Neural crest cell (in vitro differentiated cells): ENCODE measurements at places on chromosomes 5 and 9. TPM values are rescaled to one million over a fixed set of nuclear protein-coding genes. Genes with fewer than 3 reads are reported as not detected.

DNA sequence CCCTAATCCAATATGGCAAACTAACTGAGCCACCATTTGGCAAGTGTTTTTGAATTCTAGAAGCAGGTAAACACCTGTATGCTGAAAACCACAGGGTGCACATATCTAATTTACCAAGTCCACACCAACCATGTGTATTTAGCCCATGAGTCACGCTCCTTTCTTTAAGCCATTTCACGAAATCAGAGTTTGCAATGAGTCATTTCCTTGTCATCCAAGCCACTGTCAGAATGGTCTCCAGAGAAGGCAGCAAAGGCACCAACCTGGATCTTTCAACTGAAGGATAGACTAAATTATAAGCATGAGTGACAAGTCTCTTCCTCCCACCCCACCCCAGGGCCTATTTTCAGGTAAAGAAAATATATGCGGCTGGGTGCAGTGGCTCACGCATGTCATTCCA is 110.0 kb downstream of the PAX5 start:
- no peak for DNase-seq

HMMR gene
- 38.5 and 44.4 TPM in 2 replicates for total RNA-seq

DNAI1 gene
- total RNA-seq, result 1.5 and 1.9 TPM in 2 replicates

DNA sequence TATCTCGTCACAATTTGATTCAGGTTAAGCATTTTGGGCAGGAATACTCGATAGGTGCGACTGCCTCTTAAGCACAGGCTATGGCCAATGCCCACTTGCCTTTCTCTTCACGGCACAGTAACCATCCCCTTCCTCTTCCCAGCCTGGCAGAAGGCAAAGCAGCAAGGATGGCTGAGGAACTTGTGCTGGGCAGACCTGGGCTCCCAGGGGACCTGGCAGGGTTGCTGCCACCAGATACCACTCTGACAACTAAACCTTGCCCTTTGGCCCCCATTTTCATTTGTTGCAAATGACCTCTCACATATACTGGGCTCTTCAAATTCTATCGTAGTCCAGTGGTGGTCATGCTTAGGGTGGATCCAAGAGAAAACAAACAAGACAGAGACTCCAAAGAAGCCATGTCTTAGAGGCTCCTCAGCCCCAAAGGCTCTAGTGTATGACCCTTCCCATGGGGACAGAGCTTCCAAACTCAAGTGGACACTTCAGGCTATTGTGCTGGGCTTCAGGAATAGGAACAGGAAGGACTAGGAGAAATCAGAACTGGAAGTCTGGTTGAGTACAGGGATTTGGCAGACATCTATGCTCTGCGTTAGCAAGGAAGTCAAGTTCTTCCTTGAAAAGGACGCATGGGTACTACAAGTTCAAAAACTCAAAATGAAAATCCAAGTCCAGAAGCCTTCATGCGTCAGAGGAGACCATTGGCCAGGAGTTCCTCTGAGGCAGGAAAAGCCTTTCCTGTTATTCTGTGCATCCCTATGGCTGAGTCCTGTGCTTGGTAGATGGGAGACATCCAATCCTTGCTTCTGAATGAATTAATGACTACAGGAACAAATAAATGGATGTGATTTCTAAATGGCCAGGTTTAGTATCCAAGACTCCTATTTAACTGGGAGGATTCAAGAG is 64.6 kb upstream of the PLPP1 start:
- DNase-seq, result no peak

- no peak for DNase-seq
These were observed 40.2 kb upstream of the PALM2AKAP2 start for GRCh38 chr9:109739760-109740159.

FCN2 gene
- not detected in 2 replicates for total RNA-seq

- DNase-seq, result peak; percentile 63
These were observed 9.8 kb upstream of the OLFM1 start for GRCh38 chr9:135077497-135078200.

TMC1 gene
- 0.33 and 0.36 TPM in 2 replicates for total RNA-seq

DNA sequence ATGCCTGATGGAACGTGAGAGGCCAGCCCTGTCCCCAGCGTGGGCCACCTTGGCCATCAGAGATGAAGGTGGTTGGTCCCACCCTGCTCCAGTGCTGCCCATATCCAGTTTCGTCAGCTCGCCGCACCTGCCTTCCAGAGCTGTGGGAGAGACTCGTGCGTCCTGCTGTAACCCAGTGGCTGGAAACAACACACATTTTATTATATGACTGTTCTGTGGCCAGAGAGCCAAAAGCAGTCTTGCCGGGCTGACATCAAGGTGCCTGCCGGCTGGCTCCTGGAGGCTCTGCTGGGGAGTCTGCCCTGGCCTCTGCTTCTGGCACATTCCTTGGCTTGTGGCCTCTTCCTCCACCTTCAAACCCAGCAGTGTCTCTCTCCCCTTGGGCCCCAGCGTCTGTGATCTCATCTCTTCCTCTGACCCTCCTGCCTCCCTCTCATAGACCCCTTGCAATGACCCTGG is 94.7 kb downstream of the RXRA start:
- no peak for DNase-seq

TLN1 gene
- 123 and 141 TPM in 2 replicates for total RNA-seq

STK32A gene
- total RNA-seq, result 0.28 and 0.61 TPM in 2 replicates

- no peak for DNase-seq
These were observed 9.2 kb downstream of the EEIG1 start for GRCh38 chr9:127971357-127972235.

GRCh38 chr5:157342822-157343402 is 77.0 kb downstream of the CYFIP2 start:
- peak; percentile 32 for DNase-seq

DNA sequence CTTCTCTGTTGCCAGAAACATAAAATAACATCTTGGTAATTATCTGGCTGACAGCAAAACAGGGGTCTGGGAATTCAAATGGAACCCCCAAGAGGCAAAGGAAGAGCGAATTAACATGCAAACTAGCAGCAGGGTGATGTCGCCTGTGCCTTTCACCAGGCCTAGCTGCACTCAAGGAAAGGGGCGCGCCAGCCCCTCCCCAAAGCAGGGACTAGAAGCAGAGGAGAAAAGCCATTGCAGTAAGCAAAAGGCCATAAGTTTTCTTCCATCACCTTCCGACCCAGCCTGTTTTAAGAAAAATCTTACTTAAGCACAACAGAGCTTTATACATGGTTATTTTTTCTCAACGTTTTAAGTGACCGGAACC is 539 bp downstream of the POC5 start:
- peak; percentile 6 for DNase-seq

GRCh38 chr9:14277244-14277643 is 36.7 kb downstream of the NFIB start:
- DNase-seq, result no peak

DNA sequence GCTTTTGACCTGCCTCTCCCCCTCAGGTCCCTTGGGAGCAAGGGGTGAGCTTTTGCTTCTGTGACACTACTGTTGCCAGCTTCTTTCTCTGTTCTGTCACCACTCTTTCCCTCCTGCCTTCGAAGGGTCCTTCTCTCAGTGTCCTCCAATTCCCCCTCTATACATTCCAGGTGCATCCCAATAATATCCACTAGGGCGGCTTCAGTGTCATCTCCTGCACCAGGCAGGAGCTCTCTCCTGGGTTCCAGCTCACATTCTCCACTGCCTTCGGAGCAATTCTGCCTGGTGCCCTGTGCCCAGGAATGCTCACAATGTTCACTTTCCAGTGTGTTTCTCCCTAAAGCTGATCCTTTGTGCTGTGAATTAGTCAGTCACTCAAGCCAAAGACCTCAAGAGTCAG is 83.9 kb upstream of the CXCL14 start:
- no peak for DNase-seq

GABRA6 gene
- not detected in 2 replicates for total RNA-seq

GRCh38 chr9:93669958-93670207 is 93.5 kb downstream of the PHF2 start:
- no peak for DNase-seq

GRCh38 chr9:69603656-69604055 is 68.5 kb downstream of the APBA1 start:
- no peak for DNase-seq

DNA sequence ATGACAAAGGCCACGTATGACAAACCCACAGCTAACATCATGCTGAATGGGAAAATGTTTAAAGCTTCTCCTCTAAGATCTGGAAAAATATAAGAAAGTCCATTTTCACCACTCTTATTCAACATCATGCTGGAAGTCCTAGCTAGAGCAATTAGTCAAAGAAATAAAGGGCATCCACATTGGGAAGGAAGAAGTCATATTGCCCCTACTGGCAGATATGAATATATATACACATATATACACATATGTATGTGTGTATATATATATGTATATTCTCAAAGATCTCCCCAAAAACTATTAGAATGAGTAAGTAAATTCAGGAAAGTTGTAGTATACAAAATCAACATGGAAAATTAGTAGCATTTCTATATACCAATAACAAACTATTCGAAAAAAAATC is 17.1 kb downstream of the APBA1 start:
- no peak for DNase-seq

VLDLR gene
- total RNA-seq, result 20.2 and 20.3 TPM in 2 replicates

PARP8 gene
- 31.0 and 39.7 TPM in 2 replicates for total RNA-seq

DNA sequence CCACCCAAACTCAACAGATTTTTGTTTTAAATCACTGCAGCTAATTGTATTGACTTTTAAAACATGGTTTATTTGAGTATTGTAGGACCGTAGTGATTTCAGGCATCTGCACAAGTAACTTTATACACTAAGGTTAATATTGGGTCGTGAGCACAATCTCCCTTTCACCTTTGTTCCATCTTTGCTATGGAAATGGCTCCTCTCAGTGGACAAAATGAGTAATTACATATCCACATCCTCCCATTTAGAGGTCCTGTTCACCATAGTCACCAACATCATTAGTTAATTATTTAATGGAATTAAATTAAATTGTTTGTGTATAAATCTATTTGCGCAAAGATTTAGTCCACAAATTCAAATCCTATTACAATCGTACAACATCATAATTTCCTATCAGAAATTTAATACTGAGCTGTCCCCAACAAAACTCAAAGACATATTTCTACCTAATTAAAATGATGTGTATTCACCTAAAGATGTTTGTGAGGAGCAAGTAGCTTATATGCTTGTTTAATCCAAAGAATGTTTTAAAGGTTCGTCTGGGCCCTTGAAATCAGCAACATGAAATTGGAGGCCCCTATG is 173.0 kb upstream of the DAPK1 start:
- no peak for DNase-seq

SARDH gene
- total RNA-seq, result 4.5 and 4.6 TPM in 2 replicates

DNA sequence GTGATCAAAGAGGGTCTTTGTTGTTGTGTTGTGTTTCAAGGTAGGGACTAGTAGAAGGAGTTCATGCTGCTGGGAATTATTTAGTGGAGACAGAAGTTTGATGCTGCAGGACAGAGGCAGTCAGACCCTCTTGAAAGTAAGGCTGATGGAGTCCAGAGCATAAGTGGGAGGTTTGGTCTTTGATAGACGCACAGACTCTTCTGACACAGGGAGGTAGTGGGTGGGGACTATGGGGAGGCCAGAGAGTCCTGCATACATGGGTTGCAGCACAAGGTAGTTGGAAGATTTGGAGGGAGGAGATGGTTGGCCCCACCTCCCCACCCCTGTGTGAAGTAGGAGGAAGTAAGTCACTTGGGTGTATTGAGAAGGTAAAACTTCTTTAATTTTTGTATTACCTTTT is 2.4 kb upstream of the CCDC112 start:
- DNase-seq, result no peak

GRCh38 chr9:132957805-132958204 is 13.4 kb upstream of the TSC1 start:
- DNase-seq, result no peak

DNA sequence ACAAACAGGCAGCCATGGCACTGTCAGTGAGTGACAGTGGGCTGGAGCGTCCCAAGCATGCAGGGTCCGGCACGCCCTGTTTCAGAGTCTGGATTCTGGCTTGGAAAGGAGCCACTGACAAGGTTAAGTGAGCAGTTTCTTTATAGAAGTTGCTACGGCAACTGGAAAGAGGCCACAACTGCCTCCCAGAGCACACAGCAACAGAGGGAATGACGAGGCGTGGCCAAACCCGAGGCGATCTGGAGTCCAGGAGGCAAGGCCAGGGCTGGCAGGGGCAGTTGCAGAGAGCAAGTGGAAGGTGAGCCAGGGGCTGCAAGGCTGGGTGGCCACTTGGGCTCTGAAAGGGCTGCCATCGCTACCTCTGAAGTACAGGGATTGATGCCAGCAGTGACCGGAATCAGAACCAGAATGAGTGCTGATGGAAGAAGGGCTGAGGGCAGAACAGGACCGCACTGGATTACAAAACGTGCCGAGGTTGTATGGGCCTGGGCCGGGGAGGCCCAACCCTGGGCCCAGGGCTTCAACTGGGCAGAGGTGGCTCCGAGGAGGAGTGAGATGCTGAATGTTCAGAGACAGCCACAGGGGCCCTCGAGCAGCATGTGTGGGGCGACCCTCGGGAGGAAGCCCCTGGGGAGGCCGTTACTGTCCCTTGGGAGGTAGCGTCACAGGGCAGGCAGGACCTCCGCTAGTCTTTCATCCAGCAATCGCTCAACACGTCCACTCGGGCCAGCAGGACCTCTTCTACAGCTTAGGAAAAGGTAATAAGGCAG is 4.6 kb downstream of the MRPL41 start:
- DNase-seq, result no peak

DAB2IP gene
- 46.4 and 48.3 TPM in 2 replicates for total RNA-seq

DNA sequence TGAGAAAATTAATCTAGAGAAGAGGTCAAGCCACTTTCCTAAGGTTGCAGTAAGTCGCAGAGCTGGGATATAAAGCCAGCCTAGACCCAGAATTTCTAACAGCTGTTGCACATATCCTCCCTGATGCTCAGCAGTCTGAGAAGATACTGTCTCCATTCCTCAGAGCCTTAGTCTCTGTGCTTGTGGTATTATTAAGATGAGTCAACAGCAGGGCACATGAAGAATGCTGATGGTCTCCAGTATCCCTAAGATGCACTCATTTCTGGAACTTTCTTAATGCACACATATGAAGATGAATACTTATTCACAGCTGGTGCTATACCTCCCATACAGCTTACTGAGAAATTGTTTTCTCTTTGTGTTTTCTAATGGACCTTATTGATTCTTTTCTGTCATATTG is 32.5 kb downstream of the SGCD start:
- DNase-seq, result no peak

DNA sequence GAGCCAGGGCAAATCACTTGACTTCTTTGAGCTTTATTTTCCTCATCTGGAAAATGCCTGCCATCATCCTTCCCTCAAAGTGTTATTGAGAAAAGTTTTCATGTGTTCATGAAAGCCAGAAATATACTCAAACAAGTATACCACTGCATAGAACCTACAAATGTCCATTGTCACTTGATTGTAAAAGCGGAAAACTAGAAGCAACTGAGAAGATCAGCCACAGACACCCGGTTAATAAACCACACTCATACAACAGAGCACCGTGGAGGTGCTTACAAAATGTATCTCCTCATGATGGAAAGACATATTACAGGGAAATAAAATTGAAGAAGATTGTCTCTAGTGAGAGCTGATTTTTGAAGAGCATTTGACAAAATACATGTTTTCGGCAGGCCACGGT is 117.2 kb upstream of the MSX2 start:
- DNase-seq, result no peak

GRCh38 chr5:100792781-100793180 is 110.3 kb downstream of the ST8SIA4 start:
- no peak for DNase-seq

RAI14 gene
- 82.7 and 92.7 TPM in 2 replicates for total RNA-seq

GRCh38 chr5:16812448-16812847 is 123.6 kb downstream of the MYO10 start:
- no peak for DNase-seq
